Activated CD4-positive, alpha-beta T cell treated with anti-CD3 and anti-CD28 coated beads, Interleukin-2, amount 10 ng/mL, durations not matched to agents 7 days and 5 days (primary cell): ENCODE measurements at places on chromosomes 4 and X. TPM values are rescaled to one million over a fixed set of nuclear protein-coding genes. Genes with fewer than 3 reads are reported as not detected.
A peak's percentile ranks its signal among the peaks of the same experiment; 100 is the strongest.

DNA sequence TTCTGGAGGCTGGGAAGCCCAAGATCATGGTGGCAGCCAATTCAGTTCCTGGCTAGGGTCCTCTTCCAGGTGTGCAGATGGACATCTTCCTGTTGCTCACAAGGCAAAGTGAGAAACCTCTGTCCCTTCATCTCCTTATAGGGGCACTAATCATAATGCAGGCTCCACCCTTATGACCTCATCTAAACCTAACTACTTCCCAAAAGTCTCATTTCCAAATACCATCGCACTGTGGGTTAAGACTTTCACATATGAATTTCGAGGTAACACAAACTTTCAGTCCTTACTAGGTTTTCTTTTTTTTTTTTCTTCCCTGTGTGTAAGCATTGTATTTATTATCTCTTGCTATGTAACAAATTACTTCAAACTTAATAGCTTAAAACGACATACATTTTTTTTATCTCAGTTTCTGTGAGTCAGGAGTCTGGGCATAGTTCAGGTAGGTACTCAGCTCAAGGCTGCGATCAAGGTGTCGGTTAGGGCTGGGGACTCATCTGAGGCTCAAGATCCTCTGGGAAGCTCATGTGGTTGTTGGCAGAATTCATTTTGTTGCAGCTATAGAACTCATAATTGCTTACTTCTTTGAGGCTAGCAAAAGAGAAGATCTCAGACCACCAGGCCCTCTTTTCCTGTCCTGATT lies 204.7 kb upstream of the STK26 start:
- DNase-seq: no peak

- DNase-seq: peak; percentile 57
Measured at GRCh38 chrX:131633285-131633917, 89.5 kb downstream of the OR13H1 start.

DNA sequence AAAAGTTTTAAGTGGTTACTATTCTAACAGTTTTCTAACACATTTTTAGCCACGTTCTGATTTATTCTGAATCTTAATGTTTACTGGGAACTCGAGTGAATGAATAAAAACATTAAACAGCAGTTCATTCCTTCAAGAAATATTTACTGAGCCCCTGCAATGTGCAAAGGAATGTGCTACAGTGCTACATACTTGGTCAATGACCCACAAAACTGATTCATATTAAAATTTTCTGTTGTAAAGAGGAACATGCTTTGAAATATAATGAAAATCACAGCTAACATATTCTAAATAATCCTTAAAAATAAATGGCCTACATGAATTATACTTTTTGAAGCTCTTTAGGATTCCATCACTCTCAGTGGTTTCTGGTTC lies 78.7 kb downstream of the ARAP2 start:
- no peak for DNase-seq

- DNase-seq: no peak
Measured at GRCh38 chrX:149372866-149373265, 132.2 kb downstream of the IDS start.

Gene UGT2A1
- not detected for total RNA-seq

GRCh38 chr4:164550989-164551712 lies 202.8 kb upstream of the SMIM31 start:
- no peak for DNase-seq

DNA sequence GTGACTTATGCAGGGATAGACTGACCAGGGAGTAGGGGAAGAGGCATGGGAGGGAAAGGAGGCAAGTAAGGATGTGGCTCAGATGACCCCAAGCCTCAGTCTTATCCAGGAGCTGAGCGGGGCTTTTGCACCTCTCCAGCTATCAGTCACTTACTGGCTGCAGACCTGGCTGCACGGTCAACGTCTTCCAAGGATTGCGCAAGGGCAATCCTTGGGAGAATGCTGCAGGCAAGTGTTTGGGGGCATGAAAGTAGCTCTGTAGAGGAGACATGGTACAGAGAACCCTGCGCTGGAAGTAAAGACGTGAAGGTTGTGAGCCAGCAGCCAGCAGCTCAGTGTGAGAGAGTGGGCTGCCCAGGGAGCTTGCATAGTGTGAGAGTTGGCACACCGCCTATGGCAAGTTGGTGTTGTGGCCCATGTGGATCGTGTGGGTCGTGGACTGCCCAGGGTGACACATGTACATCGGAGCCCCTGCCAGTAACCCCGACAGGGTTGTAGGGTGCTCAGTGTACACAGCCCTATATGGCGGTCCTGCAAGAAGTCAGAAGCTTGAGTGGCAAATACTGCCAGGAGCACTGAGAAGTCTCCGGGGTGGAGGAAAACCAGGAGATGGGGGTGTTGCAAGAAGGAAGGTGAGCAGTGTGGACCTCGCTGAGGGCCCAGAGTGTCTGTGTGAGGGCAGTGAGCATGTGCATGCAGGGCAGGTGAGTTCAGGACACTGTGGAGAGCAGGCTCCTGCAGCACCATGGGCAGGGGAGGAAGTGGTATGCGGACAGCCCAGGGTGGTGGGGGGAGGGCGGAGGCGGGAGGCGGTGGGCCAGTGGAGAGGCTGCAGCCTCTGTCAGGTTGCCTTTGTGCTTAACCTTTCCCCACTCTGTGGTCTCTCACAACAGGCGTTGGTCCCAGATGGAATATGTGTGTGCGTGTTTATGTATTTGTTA lies 50.9 kb downstream of the KIT start:
- no peak for DNase-seq

- peak; percentile 7 for DNase-seq
Measured at GRCh38 chr4:95547715-95548471, 880 bp downstream of the UNC5C start.

DNA sequence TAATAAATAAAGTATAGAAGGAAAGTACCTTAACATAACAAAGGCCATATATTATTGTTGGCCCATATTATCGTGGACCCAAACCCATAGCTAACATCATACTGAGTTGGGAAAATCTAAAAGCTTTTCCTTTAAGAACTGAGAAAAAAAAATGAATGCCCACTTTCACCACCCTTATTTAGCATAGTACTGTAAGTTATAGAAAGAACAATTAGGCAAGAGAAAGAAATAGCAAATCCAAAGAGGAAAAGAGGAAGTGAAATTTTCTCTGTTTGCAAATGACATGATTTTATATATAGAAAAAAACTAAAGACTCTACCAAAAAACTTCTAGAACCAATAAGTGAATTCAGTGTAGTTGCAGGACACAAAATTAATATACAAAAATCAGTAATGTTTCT lies 1854.6 kb downstream of the PCDH7 start:
- no peak for DNase-seq

DNA sequence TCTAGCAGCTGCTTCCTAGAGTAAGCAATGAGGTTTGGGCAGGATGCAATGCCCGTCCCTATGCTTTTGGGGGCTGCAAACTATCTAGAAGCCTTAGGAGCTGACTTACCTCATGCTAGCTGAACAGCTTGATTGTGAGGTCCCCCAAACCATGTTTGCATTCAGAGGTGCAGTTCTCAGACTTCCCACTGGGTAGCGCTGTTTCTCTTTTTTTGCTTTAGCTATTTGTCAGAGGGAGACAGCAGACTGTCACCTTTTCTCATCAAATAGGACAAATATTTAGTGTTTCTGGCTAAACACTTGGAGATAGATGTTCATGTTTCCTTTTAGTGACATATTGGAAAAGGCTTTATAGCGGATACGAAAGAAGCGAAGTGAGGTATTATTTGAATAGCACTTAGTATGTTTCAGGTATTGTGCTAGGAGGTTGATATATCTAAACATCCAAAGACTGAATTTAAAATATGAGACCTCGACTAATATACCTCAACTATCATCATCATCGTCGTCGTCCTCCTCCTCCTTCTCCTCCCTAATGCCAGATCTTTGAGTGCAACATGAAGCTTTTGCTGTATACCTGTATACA lies 18.7 kb upstream of the TMEM192 start:
- DNase-seq: peak; percentile 83

Gene CDKN2AIP
- 28.2 TPM for total RNA-seq

DNA sequence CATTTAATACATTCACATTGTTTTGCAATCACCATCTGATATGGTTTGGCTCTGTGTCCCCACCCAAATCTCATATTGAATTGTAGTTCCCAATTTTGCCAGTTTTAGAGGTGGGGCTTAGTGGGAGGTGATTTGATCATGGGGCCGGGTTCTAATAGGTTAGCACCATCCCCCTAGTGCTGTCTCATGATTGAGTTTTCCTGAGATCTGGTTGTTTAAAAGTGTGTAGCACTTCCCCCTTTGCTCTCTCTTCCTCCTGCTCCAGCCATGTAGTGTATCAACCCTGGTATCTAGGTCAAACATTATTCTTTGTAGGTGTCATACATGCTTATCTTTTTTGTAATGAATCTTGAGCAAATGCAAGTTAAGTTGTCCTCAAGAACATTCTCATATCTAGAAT lies 83.3 kb upstream of the KIT start:
- no peak for DNase-seq

GRCh38 chr4:102554482-102554881 lies 53.3 kb downstream of the NFKB1 start:
- no peak for DNase-seq

Gene PSAPL1
- total RNA-seq: not detected

- no peak for DNase-seq
Measured at GRCh38 chr4:77819404-77819842, 255 bp upstream of the CNOT6L start.

DNA sequence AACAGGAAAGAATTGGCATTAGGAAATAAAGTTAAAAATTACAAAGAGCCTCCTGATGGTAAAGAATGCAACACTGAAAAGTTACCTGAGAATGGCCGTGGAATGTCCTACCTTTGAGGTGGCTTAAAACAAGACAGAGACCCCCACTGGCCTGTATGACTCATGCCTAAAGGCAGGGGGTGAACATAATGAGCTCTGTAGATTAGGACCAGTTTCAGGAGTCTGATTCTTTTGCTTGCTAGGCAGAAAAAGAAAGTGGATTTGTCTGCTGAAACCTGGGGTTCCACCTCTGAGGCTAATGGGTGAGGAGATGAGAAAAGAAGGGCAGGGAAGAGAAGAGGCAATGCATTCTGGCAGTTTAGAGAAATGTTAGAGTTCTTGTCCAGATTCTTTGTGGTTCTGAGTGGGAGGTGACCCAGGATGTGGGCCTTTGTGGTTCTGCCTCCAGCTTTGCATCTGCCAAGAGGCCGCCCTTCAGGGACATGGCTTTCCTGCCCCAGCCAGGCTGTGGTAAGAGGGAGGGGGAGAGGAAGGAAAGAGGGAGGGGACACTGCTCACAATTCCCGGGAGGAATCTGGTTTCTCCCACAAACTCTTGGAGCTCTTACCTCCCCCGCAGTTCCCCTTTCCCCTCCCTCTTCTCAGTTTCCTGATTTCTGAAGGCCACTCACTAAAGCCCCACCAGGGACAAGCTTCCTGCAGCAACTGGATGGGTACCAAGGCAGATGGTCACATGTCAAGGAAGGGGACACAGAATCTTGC lies 109.6 kb downstream of the EFNB1 start:
- no peak for DNase-seq

DNA sequence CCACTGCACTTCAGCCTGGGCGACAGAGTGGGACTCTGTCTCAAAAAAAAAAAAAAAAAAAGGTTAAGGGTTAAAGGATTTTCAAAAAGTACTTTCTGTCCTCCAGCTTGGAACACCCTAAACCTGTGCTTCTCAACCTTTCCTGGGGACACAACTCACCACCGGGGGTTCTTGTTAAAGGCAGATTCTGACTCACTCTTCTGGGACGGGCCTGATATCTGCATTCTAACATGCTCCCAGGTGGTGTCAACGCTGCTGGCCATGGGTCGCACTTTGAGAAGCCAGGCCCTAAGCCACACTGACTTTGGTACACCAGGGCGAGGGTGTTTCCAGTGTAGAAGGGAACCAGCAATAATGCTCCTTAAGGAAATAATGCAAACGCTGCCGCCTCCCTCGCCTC lies 46.1 kb downstream of the AFAP1 start:
- DNase-seq: no peak

Gene ZNF711
- total RNA-seq: 0.45 TPM

DNA sequence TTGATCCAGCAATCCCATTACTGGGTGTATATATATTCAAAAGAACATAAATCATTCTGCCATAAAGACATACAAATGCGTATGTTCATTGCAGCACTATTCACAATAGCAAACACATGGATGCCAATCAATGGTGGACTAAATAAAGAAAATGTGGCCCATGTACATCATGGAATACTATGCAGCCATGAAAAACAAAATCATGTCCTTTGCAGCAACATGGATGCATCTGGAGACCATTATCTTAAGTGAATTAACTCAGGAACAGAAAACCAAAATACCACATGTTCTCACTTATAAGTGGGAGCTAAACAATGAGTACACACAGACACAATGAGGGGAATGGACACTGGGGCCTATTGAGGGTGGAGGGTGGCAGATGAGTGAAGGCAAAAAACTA lies 81.6 kb downstream of the ABCB7 start:
- DNase-seq: no peak

Gene HTN3
- not detected for total RNA-seq

Gene UGT2B10
- not detected for total RNA-seq

Gene RASL11B
- total RNA-seq: not detected

DNA sequence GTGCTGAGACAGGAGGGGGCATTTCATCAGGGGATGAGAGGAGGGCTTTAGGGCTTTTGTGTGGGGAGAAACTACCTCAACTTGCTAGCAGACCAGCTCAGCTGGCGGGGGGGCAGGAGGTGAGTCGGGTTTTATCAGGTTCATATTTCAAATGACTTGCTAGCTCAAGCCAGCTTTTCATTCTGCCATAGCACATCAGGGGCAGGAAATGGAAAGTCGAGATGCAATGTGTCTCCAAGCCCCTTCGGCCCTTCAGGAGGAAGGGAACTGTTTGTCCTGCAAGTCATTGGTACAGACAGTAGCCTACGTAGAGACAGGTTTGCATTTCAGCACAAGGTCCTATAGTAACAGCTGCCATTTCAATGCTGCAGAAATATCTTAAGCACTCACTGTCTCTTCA lies 194.1 kb downstream of the PTTG2 start:
- no peak for DNase-seq

GRCh38 chr4:123661080-123661737 lies 264.6 kb downstream of the SPRY1 start:
- no peak for DNase-seq

- no peak for DNase-seq
Measured at GRCh38 chr4:146787731-146788130, 149.0 kb downstream of the POU4F2 start.

- DNase-seq: no peak
Measured at GRCh38 chrX:155333544-155334100, 792 bp downstream of the CLIC2 start.

Gene FUNDC1
- total RNA-seq: 12.8 TPM

- no peak for DNase-seq
Measured at GRCh38 chr4:143411527-143412419, 75.1 kb downstream of the GAB1 start.

DNA sequence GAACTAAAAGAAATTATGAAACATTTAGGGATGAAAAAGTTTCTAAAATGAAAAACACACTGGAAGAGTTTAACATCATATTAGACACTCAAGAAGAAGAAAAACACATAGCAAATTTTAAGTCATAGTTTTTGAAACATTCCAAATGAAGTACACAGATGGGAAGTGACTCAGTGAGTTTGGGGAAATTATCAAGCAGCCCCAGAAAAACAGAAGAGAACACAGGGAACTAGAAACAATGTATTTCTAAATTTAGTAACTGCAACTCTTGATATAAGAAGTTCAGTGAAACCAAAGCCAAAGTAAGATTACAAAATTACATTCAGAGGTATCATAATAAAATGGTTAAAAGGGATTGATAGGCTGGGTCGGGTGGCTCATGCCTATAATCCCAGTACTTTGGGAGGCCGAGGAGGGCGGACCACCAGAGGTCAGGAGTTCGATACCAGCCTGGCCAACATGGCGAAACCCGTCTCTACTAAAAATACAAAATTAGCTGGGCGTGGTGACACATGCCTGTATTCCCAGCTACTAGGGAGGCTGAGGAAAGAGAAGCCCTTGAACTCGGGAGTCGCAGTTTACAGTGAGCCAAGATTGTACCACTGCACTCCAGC lies 461.2 kb downstream of the KCTD8 start:
- no peak for DNase-seq

GRCh38 chr4:183426507-183426906 lies 17.9 kb upstream of the CDKN2AIP start:
- DNase-seq: no peak
